ENCODE measurements at places on chromosomes 5 and 9. TPM values are rescaled to one million over a fixed set of nuclear protein-coding genes. Genes with fewer than 3 reads are reported as not detected.

STKLD1 gene
- 0.48 TPM for total RNA-seq

SPINK6 gene
- total RNA-seq, result not detected

EFNA5 gene
- total RNA-seq, result 7.7 TPM

CDH6 gene
- total RNA-seq, result 38.6 TPM

ANXA2R gene
- 0.48 TPM for total RNA-seq

DCTN4 gene
- total RNA-seq, result 39.9 TPM

C5orf58 gene
- total RNA-seq, result not detected

Data from tracheal epithelial cell (primary cell).